Stimulated activated CD4-positive, alpha-beta T cell treated with anti-CD3 and anti-CD28 coated beads, Interleukin-15, amount 100 ng/mL, for 24 hours (primary cell): ENCODE measurements at places on chromosomes 7 and 10.

GRCh38 chr7:117458977-117459583 is 20.7 kb upstream of the CFTR start:
- no peak for DNase-seq

- DNase-seq = no peak
Measured at GRCh38 chr7:83731154-83731553, 82.2 kb upstream of the SEMA3E start.

GRCh38 chr10:73432646-73433537 is 469 bp downstream of the MSS51 start:
- DNase-seq = no peak

DNA sequence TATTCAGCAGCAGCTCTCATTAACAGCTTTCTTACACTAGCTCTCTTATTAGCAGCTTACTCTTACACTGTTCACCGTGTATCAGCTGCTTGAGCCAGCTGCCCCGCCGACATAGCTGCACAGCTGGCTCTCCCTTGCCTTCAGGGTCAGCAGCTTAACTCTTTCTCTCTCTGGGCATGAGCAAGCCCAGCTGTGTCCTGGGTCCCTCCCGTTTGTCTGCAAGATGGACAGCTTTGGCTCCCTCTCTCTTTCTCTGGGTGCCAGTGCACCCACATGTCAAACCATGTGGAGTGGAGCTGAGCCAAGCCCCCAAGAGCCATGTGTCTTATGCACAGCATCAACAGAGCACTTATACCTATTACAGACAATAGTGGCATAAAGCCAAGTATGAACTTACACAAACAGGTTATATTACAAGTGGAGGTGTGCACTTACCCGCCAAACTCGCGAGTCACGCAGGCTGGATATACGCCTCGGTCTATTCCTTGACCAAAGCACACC is 35.7 kb upstream of the MTPAP start:
- no peak for DNase-seq

DNA sequence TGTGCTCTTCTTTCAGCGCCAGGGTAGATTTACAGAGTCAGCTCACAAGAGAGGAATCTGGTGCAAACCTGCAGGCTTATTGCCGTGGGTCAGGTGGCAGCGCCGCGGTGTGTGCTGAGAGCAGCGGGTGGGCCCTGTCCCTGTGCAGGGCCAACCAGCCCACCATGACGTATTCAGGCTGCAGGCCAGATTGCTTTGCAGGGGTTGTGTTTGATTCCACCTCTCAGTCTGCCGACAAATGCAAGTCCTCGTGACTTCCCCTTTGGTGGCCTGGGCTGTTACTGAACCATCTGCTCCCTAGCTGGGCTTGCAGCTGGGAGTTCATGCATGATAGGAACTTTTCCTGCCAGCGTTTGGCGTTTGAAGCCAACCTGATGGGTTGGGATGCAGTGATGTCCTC is 66.7 kb upstream of the LEP start:
- DNase-seq = no peak

GRCh38 chr10:97762816-97763215 is 9.0 kb downstream of the SFRP5 start:
- DNase-seq = no peak

GRCh38 chr7:99090771-99091542 is 53.0 kb downstream of the SMURF1 start:
- no peak for DNase-seq

DNA sequence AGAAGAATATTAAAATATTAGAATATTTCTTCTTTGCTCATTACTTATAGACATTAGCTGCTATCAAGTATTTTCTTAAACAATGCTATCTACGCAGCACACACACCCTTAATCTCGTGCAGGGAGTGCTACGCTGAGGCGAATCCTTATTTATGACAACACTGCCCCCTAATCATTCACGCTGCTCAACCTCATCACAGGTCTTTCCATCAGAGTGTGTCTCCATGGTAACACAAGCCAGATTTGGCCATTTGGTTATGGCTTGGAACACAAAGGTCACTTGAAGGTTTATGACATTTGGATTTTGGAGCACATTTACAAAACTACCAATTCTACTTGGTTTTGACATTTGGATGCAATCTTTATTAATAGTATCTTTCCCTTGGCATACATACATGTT is 45.4 kb upstream of the MYO3A start:
- no peak for DNase-seq

DNA sequence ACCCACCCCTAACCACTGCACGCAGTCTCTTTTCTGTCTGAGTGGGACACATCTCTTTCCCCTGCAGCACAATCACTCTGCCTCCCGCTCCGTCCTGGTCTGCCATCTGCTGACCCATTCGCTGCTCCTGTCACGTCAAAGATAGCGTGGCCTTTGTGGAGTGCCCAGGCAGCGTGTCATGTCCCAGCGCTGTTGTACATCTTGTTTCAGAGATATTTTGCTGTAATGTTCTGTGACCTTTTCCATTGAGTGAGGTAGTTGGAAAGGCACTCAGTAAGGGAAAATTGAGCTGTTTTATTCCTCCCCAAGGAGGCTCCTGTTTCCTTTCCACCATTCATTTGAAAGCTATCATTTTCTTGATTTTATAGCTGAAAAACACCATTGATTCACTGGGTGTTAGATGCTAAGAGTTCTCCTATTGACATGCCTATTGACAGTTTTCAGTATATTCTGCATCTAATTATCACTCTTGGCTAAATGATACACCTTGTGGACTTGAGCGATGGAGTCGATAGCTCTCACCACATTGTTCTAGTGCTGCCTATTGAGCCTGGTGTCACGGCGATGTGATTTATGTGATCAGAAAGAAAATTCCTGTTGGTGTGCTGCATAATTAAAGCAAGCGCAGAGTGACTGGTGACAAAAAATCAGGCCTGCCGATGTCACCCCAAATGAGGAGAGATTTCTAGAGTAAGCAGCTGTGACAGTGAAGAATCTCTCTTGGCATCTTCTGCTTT is 372.6 kb downstream of the LRMDA start:
- DNase-seq = no peak

- no peak for DNase-seq
Measured at GRCh38 chr7:75980430-75981202, 13.8 kb downstream of the TMEM120A start.

GRCh38 chr7:46463170-46463569 is 542.1 kb upstream of the IGFBP3 start:
- DNase-seq = no peak

DNA sequence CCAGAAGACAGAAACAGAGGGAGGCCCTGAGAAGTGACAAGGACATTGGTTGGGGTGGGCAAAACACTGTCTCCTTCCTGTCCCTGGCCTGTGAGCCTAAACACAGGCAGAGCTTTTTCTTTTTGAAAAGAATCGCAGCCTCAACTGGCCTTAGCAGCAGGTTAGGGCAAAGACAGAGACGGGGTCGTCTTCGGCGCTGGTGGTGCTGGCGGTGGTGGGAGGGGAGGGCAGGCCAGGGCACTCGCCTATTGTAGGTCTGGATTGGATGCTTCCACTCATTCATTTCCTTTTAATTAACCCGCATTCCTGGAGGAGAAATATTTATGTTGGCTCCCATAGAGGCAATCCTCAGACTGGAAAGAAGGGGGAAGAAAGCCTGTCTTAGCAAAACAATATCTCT is 22.6 kb downstream of the WNT8B start:
- no peak for DNase-seq

DNA sequence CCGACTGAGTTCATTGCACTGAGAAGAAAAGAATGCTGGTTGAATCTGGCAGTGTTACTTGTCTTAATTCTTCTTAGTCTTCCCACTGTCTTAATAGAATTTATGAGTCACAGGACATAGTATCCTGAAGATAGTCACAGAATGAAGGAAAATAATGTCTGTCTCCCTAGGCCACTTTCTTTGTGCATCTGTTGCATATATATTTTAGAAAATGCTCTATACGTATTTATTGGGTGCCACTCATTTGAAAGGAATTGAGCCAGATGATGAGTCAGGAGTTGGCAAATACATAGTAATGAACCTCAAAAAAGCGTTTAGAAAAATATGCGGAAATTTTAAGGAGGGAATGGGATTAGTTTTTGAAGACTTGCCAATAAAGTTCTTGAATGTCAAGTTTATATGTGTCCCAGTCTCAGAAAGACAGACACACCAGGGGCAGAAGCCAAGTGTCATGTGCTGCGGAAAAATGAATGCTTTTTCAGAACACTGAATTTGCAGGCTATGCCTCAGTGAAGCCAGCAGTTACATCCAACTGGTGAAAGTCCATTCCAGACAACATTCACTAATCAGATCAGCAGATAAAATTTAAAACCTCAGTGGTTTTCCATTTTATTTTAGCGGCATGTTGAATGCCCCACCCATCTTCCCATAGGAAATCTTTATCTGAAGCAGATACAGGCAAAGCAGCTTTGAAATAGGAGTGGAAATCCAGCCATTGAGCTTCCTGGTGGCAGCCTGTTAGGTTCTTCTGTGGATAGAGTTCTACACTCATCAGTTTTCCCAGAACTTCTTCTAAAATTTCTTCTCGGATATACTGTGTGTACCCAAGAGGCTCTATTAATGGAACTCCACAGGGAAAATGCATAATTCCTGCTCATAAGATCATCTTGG is 308.4 kb downstream of the BICC1 start:
- no peak for DNase-seq
